Epithelial cell of esophagus (primary cell): ENCODE measurements at places on chromosomes 7 and 10.

GRCh38 chr7:149293338-149293737, 31.3 kb downstream of the ZNF783 start:
- no peak for DNase-seq

DNA sequence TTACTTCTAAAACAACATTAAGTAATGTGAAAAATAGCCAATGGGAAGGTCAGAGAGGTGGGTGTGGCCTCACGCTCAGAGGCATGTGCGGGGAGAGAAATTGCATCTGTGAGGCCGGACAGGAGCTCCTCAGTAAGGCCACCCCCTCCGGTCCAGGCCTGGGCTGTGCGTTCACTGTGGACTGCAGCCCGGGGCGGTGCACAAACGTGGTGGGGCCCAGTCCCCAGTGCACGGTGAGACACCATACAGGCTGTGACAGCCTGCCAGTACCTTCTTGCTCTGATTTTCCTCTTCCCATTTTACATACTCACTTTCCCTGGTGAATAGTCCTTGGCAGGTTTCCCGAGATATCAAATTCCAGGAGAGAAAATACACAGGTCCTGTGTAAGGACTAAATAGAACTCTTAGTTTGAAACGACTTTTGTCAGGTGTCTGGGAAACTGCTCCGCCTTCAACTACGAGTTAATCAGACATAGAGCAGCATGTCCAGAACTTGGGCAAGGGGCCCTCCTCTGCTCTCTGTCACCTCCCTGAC, 174.1 kb upstream of the MKI67 start:
- no peak for DNase-seq

GRCh38 chr10:13930120-13930519, 343.4 kb downstream of the PRPF18 start:
- DNase-seq, result no peak

GRCh38 chr10:86233131-86233530, 133.5 kb downstream of the GRID1 start:
- DNase-seq, result no peak

GRCh38 chr10:89250865-89251408, 638 bp downstream of the LIPA start:
- DNase-seq, result no peak

DNA sequence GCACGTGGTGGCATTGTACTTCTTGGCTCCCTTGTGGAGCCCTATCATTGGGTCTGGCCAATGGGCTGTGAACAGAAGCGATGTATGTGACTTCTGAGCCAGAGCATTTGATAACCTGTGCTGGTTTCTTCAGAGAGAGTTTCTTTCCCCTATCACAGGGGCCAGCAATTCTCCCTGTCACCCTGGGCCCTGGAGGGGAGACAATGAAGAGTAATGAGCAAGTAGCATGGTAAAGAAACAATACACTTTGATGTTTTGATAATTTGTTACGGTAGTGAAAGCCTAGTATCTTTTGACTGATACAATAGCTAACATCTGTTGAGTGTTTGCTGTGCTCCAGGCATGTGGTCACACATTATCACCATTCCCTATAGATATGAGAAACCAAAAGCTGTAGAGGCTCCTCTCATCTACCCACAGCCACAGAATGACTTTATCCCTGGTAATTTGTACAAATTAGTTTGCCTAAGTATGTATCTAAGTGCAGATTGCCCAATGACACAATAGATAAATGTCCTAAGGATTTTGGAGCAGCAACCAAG, 113.4 kb upstream of the SVIL start:
- DNase-seq, result no peak

DNA sequence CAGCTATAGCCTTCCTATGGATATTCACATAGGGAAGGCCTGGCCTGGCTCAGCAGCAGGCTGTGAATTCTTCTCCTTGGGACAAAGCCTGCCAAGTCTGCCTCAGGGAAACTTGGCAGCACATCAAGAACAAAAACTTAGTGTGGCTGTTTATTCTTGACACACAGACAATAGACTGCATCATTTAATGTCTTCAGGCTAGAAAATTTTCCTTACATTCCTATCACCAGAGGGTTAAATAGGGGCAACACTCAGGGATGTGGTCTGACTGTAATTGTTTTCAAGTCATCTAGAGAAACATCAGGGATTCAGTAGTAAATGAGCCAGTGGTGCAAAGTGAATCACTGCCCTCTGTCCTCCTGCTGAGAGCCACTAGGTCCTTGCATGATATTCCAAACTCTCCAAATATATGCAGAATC, 137.3 kb downstream of the SEMA3C start:
- DNase-seq, result peak; percentile 68

GRCh38 chr7:1100834-1101562, 13.1 kb downstream of the GPER1 start:
- no peak for DNase-seq

- DNase-seq, result no peak
Observed at GRCh38 chr10:52250510-52250909, 63.6 kb upstream of the DKK1 start.

- no peak for DNase-seq
Observed at GRCh38 chr7:22066522-22066921, 120.8 kb upstream of the CDCA7L start.

GRCh38 chr7:34337163-34337562, 320.9 kb upstream of the NPSR1 start:
- DNase-seq, result peak; percentile 43

GRCh38 chr7:101125989-101126650, 784 bp upstream of the SERPINE1 start:
- DNase-seq, result peak; percentile 73

- no peak for DNase-seq
Observed at GRCh38 chr10:44908066-44908749, 2.9 kb upstream of the TMEM72 start.

GRCh38 chr10:123272171-123272570, 118.0 kb downstream of the BUB3 start:
- DNase-seq, result no peak

GRCh38 chr10:113071446-113071845, 121.4 kb downstream of the TCF7L2 start:
- no peak for DNase-seq

- no peak for DNase-seq
Observed at GRCh38 chr7:92827464-92828120, 8.8 kb downstream of the CDK6 start.

DNA sequence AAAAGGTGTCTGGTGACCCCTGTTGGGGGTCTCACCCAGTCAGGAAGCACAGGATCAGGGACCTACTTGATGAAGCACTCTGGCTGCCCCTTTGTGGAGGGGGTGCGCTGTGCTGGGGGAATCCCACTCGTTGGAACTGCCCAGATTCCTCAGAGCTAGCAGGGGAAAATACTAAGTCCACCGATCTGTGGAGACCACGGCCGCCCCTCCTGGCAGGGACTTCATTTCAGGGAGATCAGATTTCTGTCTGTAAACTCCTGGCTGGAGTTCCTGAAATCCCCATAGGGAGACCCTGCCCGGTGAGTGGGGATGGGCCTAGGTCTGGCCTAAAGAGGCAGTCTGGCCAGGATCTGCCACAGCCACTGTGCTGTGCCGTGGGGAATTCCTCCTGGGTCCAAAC, 79.3 kb upstream of the ADCY1 start:
- no peak for DNase-seq

- DNase-seq, result no peak
Observed at GRCh38 chr7:46368871-46369270, 447.8 kb upstream of the IGFBP3 start.

DNA sequence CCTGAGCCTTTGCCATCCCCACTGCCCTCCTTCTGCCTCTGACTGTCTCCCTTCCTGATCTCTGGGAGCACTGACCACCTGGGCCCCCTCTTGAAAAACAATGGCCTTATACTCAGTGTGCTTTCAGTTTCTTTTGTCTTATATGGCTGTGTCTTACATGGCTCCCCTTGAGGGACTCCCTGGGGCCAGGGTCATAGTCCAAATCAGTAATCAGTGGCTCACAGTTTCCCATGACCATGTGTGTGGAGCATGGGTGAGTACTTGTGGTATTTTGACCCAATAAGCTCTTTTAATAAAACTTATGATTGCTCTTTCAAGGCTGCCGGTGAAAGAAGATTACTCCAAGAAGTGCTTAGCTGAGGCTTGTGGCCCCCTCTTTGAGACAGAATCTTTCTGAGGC, 62.4 kb upstream of the PCBD1 start:
- no peak for DNase-seq

- no peak for DNase-seq
Observed at GRCh38 chr10:605632-606325, 83.7 kb downstream of the DIP2C start.

GRCh38 chr7:130932667-130933432, 198.8 kb upstream of the KLF14 start:
- no peak for DNase-seq

DNA sequence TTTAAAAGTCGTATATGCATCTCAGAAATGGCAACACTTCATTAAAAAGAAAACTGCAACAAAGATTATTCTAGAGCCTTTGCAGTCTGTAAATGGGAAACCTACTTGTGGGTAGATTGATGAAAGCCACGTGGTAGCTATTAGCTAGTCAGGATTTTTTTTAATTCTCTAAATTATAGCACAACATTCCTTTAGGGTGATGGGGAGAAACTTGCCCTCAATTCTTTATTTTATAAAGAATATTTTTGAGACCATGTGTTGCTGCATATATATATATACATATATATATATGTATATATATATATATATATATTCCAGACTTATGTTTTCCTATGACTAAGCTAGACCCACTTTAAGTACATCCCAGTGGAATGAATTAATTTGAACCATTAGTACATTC, 118.0 kb downstream of the PPP1R3A start:
- DNase-seq, result no peak

DNA sequence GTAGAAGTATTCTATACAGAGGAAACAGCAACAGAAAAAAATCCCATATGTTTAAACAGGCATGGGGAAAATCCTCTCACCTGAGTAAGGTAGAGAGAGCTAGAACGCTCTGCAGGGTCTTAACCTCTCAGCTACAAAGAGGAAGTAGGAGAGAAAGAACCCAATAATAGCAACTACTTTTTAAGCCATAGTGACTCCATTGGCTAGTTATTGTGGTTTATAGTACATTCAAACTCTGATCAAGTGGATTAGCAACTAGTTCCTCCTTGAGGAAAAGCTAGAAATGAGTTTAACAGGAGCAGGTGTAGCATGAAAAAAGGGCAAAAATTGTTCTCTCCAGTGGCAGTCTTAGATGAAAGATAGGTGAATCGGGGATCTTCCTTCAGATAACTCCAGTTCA, 89.7 kb downstream of the HGF start:
- no peak for DNase-seq

- DNase-seq, result peak; percentile 51
Observed at GRCh38 chr10:61592581-61592980, 70.1 kb upstream of the CABCOCO1 start.

DNA sequence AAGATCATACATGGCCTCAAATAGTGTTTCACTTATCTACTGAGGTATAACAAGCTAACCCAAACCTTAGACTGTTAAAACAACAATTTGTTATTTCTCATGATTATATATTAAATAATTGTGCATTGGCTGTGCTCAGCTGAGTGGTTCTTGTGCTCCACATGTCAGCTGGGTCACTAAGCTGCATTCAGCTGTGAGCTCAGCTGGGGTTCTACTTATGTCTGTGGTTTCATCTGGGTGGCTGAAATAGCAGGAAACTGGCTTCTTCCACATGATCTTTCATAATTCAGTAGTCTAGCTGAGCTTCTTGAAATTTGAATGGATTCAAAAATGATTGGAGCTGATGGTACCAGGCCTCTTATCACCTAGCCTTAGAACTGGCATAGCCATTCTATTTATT, 181.8 kb upstream of the CSTF2T start:
- DNase-seq, result no peak

DNA sequence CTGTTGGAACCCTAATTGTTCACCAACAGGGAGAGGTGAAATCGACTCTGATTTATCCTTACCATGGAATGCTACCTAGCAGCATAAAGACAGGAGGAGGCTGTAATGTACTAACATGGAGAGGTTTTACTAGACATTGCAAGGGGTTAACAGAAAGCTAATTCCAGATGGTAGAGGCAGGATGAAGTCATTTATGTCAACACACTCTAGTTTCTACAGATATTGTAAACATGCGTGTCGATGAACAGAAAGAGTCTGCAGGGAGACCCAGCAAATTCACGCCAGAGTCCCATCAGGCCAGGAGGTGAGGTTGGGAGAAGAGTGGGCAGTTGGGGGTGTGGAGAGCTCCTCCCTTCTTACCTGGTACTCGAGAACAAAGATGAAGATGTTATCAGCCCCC, 7.0 kb downstream of the NPC1L1 start:
- no peak for DNase-seq
